DMS153 (cell line): ENCODE measurements at places on chromosomes 3 and 15.

- DNase-seq, result no peak
Measured at GRCh38 chr15:48596415-48596814, 49.1 kb downstream of the FBN1 start.

DNA sequence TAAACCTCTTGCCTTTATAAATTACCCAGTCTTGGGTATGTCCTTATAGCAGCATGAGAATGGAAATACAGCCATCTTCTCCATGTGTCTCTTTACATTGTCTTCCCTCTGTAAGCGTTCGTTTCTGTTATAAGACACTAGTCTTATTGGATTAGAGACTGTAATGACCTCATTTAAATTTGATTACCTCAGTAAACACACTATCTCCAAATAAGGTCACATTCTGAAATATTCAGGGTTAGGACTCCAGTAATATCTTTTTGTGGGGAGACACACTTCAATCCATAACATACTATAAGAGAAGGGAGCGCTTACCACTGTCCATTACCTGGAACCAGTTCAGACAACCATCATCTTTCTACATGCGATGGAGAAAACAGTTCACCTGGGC, 34.3 kb upstream of the CD47 start:
- DNase-seq, result no peak

DNA sequence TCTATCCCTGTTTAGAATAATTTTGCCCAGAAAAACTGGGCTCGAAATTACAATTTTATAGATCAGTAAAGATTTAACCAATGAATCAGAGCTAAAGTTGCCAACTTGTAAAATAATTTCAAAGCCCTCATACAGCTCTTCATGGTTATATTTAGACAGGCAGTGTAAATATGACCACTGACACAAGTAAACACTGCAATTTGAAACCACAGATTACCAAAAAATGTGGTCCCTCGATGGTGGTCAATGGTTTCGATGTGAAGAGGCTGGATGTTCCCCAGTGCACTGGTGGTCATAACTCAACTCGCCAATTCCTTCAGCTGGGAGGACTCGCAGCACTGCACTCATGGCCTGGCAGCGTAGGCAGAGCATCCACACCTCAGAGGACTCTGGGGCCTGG, 28.6 kb downstream of the LRTM1 start:
- DNase-seq, result no peak

- DNase-seq, result no peak
Measured at GRCh38 chr3:22609139-22609538, 594.0 kb upstream of the UBE2E2 start.

- DNase-seq, result no peak
Measured at GRCh38 chr3:45198264-45199260, 27.5 kb downstream of the TMEM158 start.

GRCh38 chr3:53485675-53486403, 8.6 kb upstream of the CACNA1D start:
- DNase-seq, result peak; percentile 53

- DNase-seq, result no peak
Measured at GRCh38 chr3:144317961-144318360, 346.3 kb downstream of the DIPK2A start.

DNA sequence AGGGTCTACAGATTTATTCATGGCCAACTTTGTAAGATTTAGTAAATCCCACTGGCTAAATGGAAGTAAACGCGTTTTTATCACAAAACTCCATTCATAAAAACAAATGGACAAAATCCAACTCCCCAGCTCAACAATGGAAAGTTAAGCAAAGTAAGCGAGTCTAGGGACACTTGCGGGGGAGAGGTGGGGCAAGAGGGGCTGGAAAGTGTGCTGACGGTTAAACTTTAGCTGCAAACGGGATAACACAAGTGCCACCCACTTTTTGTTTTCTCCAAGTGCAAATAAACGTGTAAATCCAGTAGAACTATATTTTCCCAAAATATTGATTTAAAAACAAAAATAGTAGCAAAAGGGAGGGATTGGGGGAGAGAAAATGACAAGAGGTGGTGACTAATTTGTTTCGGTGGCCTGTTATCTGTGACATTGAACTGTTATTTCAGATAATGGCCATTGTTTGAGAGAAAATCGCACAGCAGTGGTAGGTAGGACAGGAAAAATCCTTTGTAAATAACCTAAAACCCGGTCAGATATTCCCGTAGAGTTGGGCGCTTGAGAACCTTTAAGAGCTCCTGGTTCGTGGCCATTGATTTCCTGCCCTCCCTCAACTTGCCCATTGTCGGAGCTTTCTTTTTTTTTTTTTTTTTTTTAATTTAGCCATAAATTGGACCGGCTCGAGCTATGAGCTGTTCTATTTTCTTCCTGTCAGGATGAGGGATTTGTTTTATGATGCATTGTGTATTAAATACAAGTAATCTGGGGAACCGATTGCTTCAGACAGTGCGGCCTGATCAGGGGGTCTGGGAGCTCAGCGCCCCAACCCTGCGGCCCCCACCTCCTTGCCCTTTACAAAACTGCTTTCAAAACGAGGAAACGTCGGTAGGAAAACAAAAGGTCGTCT, 514.8 kb downstream of the MECOM start:
- DNase-seq, result no peak

GRCh38 chr3:172384836-172385235, 63.4 kb downstream of the GHSR start:
- no peak for DNase-seq

DNA sequence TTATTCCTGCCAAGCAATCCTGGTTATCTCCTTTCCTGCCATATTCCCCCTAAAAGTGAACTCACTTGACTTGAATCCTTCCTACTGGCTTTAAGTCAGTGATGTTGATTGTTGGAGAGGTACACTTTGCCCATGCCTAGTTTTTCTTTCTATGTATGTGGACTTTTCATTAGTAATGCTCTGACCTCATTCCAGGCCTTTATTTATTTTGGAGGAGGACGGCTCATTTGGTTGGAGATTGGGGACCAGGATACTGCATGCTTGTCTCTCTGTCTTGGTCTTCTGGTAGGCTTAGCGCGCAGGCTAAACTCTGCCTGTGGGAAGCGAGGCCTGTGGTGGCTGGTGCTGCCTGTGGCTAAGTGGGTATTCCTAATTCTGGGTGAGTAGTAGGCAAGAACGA, 29.1 kb upstream of the MTMR10 start:
- no peak for DNase-seq

- DNase-seq, result no peak
Measured at GRCh38 chr3:57118254-57118653, 46.9 kb downstream of the IL17RD start.

DNA sequence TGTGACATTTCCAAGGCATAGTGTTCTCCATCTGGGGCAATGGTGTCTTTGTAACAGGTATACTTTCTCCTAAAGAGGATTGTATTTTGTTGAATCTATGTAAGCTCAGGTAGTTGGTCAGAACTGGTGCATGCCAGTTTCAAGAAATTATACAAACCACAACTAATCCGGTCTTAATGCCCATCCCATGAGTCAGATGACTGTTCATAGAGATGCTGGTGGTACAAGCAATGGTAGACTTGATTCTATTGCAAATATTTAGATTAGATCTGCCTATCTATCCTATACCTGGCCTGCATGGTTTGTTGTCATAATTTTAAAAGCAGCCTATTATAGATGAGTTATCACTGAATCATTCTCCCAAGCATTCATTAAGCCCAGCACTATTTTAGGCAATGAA, 43.5 kb downstream of the ATP13A5 start:
- no peak for DNase-seq

DNA sequence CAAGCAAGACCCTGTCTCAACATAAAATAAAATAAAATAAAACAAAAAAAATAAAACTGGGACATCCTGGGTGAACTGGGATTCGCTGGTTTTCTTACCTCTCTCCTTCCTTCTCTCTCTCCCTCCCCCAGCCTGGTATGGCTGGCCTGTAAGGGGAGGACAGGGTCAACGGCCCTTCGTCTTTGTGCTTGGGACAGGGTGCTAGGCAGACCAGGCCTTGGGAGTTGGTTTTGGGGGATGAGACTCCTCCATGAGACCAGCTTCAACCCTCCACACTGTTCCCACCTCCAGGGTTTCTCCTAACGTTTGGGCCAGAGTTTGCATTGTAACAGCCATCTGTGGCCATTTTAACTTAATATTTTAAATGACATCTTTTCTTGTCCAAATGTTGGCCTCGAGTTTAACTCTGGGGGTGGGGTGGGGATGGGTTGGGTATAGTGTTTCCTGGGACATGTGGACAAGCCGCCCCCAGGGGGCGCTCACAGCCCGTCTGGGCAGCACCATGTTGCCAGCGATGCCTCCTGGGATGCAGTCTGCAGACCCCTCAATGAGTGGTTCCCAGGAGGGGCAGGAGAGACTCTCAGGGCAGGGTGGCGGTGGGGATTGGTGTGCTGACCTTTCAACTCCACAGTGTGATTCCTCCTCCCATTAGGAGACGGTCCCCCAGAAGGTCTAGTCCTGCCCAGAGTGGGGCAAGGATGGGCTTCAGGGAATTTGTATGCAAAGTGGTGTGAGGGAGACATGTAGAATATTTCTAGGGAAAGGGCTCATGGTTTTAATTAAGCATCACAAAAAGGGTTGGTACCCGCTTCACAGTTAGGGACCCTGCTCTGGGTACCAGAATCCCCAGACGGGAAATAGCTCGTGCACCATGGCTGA, 37.7 kb upstream of the LCTL start:
- DNase-seq, result no peak

DNA sequence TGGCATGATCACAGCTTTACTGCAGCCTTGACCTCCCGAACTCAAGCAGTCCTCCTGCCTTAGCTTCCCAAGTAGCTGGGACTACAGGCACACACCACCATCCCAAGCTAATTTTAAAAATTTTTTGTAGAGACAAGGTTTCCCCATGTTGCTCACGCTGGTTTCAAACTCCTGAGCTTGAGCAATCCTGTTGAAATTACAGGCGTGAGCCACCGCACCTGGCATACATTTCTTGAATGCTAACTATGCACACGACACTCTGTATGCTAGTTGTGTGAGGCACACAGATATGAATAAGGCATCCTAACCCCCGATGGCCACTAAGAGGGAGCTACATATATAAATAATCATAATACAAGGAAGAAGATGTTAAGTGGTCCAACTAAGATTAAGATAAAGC, 64.9 kb downstream of the CDC25A start:
- DNase-seq, result no peak

GRCh38 chr15:26690778-26691177, 82.1 kb downstream of the GABRB3 start:
- DNase-seq, result no peak

DNA sequence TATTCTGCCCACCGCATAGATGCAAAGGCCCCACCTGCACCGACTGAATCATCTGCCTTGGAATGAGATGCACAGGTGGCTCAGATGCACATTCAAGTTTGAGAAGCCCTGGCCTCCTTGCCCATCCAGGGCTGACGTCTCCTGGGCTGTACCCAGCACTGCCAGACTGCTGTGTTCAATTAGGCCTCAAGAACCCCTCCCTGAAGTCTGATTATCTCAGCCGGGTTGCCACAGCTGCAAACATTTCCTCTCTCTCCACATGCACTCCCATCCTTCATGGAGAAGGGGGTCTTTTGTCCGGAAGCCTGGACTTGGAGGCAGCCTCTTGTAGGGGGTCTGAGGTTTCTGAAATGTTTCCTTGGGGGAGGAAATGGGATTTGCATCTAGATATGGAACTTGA, 459.4 kb upstream of the PROK2 start:
- DNase-seq, result no peak

- no peak for DNase-seq
Measured at GRCh38 chr3:88807491-88808105, 299.8 kb upstream of the EPHA3 start.

GRCh38 chr3:115855911-115856310, 232.6 kb downstream of the GAP43 start:
- DNase-seq, result no peak

DNA sequence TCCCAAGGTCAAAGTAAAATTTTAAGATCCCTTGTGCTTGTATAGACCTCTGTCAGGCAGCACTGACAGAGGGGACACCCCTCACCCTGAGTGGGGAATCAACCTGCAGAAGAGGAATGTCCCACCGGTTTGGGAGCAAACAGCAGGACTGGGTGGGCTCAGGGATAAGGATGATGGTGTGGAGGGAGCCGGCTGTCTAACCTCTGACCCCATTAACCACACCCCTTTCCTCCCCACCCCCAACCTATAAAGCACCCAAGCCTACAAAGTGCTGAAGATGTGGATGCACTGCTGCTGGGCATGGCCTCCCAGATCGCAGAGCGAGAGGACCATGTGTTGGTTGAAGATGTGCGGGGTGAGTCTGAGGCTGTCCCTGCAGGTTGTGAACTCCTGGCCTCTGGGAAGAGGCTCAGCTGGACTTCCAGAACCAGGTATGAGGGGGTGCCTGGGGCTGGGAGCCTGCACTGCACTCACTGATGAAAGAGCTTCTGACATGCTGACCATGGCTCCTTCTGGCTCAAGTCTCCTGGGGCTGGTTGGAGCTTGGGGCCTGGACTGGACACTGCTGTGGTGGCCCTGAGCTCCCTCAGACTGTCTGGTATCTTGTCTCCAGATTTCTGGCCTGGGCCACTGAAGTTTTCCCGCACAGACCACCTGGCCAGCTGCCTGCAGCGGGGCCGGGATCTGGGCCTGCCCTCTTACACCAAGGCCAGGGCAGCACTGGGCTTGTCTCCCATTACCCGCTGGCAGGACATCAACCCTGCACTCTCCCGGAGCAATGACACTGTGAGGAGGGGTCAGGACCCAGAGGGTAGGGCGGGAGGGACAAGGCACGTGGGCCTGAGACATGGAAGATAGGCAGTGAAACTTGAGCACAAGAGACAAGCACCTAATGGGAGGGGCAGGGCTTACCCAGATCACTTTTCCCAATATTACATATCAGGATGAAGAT, 9.3 kb downstream of the DUOX1 start:
- no peak for DNase-seq

DNA sequence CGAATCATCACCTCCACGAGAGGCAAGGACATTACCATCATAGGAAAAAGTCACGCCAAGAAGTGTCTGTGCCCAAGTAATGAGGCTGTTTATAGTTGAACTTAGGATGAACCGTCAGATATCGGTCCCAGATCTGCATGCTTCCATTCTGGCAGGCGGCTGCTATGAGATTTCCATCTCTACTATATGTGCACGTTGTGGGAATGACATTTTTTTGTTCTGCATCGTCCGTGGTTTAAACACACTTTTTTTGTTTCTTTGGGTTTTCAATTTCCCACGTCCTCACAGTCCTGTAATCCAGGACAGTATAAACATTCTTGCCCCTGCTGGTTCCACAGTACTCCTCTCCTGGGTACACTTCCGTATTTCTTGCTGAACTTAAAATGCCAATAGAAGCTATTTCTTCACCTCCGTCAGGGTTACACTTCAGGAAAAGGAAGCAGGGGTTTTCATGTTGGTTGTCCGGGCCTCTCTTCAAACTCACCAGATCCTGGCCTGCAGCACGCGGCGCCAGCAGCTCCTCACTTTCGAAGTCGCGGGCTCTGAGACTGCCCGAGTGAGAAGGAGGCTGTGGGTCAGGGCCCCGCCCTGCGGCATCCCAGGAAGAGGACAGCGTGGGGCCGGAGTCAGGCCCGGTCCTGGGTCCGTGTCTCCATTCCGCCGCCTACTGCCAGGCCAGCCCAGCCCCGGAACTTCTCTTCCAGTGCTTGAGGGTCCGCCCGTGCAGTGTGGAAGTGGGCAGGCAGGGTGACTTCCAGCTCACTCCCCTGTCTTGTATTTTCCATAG, 9.8 kb upstream of the TM4SF4 start:
- DNase-seq, result no peak

- DNase-seq, result no peak
Measured at GRCh38 chr3:112357930-112358780, 25.2 kb downstream of the CD200 start.

- DNase-seq, result no peak
Measured at GRCh38 chr15:51266656-51267050, 71.7 kb downstream of the CYP19A1 start.
